GM12892 (cell line): ENCODE measurements at places on chromosomes 2 and 18.

GRCh38 chr2:733495-733894 lies 56.3 kb upstream of the TMEM18 start:
- no peak for DNase-seq

DNA sequence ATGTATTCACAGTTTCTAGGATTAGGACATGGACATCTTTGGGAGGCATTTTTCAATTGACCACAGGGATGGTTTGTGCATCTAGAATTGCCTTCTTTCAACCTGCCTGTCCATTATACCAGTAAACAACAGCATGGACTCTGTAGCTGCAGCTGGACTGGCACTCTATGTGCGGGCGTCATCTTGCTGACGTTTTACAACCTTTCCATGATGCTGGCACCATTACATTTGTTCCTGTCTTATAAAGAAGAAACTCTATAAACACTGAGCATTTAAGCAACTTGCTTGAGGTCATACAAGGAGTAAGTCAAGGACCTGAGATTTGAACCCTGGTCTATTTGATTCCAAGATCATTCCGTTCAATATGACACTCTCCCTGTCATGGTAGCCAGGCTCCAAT lies 25.4 kb upstream of the IGFBP5 start:
- no peak for DNase-seq

DNA sequence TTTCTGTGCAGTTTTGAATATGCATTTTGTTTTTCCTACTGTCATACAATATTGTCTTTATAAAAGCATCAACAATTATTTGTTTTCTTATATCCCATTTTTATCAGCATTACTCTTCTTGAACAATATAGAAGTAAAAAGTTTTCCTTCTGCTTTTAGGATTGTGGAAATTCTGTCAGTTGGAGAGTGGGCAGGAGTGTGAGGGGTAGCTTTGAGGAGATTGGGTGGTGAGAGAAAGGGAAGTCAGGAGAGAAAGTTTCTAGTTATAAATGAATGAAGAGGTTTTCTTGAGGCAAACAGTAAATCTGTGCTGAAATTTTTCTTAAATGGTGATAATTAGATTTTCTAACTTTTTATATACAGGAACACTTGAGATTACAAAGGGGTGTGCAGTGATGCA lies 151.7 kb upstream of the NOSTRIN start:
- no peak for DNase-seq

DNA sequence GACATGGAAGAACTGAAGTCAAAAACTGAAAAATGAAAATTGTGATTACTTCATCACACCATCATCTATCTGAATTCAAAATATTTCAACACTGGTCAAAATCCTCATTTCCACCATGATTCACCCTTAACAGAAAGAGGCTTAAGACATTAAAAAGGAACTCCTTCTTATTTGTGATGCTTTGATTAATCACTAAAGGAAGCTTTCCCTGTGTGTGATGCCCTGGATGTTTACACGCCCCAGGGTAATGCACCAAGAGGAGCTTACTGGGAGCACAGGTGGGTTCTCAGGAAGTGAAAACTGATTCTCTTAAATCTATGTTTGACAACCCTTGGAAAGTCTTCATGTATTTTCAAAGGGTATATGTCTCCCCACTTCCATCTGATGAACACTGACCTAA lies 11.5 kb downstream of the GRB14 start:
- DNase-seq = no peak

GRCh38 chr2:179595284-179595683 lies 266.1 kb downstream of the ZNF385B start:
- no peak for DNase-seq

DNA sequence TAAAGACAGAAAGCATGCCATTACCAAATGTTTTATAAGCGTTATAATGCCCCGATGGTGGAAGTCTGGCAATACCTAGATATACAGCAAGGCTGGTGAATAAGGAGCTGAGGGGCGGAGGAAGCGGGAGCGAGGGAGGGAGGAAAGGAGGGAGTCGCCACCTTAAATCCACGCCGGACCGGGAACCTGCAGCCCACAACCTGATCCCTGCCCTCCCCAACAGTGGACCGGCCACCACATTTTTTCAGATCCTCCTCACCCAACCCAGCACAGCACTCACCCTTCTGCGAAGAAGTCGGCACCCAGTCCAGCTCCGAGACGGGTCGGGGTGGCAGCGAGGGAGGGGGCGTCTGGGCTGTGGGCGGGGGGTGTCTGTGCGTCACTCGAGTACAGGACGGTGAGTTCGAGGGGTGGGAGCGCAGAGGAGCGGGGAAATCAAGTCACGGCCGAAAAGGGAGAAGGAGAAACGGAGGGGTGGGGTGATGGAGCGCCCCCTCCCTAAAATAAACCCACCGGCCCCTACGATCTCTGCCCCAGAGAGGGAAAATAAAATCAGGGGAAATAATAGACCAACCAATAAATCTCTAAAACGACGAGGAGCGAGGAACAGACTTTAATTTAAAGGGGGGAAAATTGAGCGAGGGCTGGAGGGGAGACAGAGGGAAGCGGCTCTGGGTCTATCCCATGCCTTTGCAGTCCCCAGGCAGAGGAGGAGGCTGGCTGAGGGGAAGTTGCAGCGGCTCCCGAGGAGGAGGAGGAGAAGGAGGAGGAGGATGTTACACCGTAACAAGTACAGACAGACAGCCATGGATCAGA lies 96.5 kb upstream of the SERTAD2 start:
- no peak for DNase-seq
